CD8-positive, alpha-beta T cell (primary cell): ENCODE measurements at places on chromosomes 2 and 18. TPM values are rescaled to one million over a fixed set of nuclear protein-coding genes. Genes with fewer than 3 reads are reported as not detected.

DNA sequence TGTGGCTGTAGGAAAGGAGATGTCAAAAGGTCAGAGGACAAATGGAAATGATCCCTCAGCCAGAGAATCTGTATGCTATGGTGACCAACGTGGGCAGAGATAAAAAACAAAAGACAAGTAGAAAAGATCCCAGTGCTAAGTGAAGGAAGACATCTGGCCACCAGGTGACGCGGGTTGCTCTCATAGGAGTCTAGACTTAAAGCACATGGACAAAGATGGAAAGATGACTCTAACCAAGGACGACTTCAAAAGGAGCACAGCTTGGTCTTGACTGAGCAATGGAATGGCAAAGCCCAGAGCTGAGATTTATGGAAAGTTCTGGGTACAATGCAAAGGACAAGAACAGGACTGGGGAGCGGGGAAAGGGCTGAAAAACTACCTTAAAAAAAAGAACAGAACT, 96.8 kb downstream of the CLIP4 start:
- DNase-seq = no peak

DNA sequence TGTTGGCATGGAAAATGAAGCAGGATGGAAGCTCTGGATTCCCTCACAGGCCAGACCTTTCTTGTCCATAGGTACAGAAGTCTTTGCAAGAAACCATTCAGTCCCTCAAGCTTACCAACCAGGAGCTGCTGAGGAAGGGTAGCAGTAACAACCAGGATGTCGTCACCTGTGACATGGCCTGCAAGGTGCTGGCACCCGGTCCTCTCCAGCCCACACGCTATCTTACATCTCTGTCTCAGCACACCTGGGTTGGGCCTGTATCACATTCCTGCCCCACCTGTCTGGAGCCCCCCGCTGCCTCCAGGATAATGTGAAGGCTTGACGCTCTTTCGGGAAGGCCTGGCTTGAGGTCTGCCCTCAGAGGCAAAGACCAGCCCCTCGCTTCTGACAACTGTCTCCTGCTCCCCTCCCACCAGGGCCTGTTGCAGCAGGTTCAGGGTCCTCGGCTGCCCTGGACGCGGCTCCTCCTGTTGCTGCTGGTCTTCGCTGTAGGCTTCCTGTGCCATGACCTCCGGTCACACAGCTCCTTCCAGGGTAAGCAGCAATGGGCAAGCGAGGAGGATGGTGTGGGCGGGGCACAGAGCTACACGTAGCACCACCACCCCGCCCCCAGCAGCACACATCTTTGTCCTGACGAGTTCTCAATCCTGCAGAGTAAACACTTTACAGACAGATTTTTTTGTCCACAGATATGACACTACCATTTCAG, 6.0 kb downstream of the TMEM214 start:
- no peak for DNase-seq

DNA sequence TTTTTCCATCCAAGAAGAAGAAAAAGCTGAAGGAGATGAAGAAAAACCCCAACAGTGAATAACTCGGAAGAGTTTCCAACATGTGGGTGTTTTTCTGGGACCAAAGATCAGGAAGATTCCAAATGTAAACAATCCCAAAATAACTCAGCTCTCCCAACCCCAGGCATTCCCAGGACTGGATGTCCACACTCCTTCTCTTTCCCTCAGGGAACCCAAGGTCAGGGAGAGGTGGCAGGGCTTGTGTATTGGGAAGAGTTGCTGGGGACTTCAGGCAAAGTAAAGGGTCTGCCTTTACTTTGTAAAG, 268.0 kb downstream of the DYSF start:
- no peak for DNase-seq

GRCh38 chr2:161075701-161076100, 84.5 kb upstream of the TANK start:
- no peak for DNase-seq

DNA sequence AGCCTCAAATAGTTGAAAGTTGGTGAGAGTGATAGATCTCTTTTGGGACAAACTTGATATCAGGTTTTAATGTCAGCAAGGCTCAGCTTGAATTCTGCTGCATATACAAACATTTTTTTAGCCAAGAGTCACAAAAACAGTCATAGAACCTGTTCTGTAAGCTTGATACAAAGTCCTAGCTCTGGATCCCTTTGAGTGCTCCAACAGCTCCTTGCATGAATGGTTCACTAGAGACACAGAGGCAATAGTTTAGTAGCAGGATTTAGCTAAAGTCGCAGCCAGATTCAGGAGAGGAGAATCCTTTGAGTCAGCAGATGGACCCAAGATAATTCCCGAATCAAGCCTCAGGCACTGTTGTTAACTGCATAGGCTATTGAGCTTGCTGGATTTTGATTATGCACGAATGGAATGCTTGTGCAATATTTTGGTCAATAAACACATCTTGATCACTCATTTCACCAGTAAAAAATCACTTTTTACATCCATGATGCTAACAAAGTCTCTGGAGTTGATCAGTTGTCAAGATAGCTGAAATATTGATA, 148.6 kb downstream of the KLHL14 start:
- no peak for DNase-seq

- no peak for DNase-seq
Observed at GRCh38 chr2:146659976-146660375, 1184.9 kb upstream of the ACVR2A start.

DNA sequence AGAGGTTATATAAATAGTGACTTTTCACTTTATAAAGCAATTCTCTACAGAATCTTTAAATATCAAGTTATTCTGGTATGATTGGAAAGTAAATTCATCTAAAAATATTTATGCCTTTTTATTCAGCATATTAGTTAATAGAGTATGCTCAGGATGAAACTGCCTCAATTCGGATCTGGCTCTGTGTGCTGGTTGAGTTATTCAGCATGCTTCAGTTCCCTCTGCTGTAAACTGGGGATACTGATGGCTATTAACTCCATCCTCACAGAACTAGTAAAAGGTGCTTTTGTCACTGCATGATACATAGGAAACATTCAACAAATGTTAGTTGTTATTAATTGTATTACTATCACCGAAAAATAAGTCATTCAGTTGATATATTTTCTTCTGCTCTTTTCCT, 250.3 kb downstream of the NRXN1 start:
- DNase-seq = no peak

- DNase-seq = no peak
Observed at GRCh38 chr2:20071397-20072383, 20.3 kb upstream of the LAPTM4A start.

- no peak for DNase-seq
Observed at GRCh38 chr2:37766106-37766505, 94.7 kb upstream of the CDC42EP3 start.

- no peak for DNase-seq
Observed at GRCh38 chr2:191804766-191805165, 42.1 kb downstream of the CAVIN2 start.

DNA sequence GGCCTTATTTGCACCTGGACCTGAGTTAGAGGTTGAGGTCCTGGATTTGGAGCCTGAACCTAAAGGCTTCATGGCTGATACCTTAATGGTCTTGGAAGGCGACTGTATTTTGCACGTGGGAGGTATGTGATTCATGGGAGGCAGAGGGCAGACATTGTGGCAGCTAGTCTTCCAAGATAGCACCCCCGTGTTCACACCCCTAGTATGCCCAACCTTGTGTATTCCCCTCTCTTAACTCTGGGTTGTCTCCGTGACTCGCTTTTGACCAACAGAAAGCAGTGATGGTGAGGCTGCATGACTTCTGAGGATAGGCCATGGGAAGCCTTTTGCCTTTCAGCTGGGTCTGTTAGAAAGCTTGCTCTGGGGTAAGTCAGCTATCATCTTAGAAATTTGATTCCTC, 45.8 kb upstream of the HAAO start:
- no peak for DNase-seq

DNA sequence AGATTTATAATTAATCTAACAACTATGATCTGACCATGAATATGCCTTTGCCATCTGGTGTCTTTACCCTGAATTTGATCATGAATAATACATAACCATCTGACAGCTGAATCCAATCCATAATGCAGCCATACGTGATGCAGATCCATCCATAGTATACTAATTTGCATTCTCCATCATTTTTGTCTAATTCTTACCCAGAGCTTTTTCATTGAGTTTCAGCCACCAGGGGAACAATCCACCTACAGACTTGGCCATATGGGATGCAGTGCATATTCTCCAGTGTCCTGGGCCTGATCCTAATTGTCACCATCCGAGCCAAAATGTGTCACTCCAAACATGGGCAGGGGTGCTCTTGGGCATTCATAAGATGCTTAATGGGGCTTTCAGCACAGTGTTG, 227.2 kb upstream of the CRIM1 start:
- DNase-seq = no peak

DNA sequence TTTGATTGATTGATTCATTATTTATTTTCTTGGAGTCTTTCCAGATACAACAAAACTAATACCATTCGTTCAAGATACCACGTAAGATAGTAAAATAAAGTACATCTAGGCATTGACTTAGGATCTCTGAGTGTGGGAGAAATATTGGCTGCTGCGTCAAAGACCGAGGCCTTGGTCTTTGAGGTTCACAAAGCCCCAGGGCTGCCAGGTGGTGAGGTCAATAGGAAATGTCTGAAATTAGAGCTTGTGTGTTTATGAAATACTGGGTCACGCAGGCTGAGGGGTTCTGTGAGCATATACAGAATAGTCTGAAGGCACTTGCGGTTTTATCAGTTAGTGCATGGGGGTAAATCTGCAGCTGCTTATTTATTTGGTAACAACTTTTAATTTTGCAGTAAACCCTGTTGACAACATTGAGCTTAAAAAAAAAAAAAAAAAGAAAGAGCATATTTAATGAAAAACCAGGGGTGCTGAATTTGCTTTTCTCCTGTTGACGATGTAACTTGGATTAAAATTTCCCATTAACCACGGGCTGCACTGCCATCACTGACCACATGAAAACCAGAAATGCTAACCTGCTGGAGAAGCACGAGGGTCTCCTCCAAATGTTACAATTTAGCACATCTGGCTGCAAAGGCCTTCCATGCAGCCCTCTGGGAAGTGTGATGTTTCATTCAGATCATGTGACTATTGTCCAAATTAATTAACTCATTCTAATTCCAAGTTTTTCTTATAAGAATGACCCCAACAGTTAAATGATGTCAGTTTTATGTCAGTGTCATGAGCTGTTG, 27.1 kb upstream of the SERPINB12 start:
- DNase-seq = no peak

- no peak for DNase-seq
Observed at GRCh38 chr2:203808046-203808750, 59.4 kb upstream of the CTLA4 start.

Gene BUB1
- 3.1 TPM for total RNA-seq

Gene LGALSL
- total RNA-seq = 0.39 TPM

Gene SGO2
- total RNA-seq = 0.69 TPM

Gene SULT1C4
- not detected for total RNA-seq

Gene FOXD4L1
- total RNA-seq = not detected

Gene DES
- total RNA-seq = not detected
